ENCODE measurements at places on chromosomes 4 and X.

DNA sequence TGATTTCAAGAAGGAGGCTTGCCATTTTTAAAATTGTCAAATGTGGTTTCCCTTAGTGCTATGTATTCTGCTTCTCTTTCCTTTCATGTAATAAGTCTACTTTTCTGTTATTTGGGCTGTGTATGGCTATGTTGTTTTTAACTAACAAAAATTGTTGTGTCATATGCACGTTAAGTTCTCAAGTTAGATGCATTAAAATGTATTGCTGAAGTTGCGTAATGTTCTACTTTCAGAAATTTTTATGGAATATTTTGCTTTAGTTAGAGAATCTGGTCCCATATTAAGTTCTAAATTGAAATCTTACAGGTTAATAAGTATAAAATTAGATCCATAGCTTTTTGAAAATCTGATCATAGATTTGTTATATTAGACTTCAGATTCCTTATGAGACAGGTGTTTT, 133.2 kb downstream of the TLL1 start:
- no peak for DNase-seq

DNA sequence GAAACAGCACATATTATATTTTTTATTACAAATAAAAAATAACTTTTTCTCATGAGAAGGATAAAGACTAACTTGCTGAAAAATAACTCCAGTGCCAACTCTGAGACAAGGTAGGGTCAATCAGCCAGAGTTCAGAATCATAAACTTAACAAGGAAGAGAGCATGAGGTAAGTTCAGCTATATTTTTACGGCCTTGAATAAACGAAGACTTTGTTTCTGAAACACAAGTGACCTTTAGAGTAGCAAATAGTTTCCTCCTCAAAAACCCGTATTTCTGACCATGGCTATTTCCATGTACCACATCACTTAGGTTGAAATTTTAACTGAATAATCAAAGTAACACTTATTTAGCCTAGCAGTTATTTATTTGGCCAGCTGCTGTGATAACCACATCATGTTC, 45.5 kb downstream of the PRDM5 start:
- no peak for DNase-seq

GRCh38 chrX:107871136-107871535, 45.5 kb downstream of the MID2 start:
- no peak for DNase-seq

DNA sequence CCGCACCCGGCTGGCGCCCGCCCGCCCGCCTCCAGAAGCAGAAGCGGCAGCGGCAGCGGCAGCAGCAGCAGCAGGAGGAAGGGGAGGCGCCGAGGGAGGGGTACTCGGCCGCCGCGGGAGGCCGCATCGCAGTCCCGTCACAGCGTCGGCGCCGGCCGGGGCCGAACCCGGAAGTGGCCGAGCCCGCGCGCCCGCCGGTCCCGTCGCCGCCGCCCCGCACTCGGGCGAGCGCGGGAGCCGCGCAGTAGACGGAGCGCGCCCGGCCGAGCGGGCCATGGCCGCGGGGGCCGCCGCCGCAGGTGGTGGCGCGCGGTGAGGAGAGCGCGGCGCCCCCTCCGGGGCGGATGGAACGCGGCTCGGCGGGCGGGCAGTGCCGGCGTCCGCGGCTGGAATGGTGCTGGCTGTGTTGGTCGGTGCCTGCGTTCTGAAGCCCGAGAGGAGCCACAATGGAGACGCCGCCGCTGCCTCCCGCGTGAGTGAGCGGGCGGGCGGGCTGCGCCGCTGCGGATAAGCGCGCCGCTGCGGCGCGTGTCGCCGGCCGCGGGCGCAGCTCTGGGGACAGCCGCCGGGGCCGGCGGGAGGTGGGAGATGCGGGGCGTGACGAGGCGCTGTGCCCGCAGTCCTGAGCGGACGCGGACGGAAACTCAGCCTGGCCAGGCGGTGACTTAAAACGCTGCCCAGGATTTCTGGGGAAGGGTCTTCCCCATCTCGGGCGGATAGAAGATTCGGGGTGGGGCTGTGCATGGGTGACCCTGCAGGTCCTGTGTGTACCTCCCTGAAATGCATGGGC, at the start of gene KLHL2:
KLHL2 (plus strand) TSS at position 131 of the 790 bp plus-strand sequence; CDS start at position 447, 316 bp downstream.
- DNase-seq: peak; percentile 36

DNA sequence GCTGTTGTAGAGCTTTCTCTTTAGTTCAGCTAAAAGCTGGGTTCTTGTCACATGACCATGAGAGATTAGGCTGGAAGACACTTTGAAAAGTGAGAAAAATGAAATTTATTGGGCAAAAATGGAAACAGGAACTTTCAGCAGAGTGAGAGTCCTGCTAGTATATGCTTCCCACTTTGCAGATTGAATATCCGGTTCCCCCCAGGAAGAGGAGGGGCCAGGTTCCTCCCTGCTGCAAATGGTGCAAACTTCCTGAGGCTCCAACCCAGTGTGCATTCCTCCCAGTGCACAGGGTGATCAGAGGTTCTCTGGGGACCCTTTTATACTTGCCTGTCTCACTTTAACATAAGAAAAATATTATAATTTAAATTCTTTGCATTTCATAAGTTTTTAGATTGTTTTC, 119.9 kb upstream of the SPIN4 start:
- no peak for DNase-seq

DNA sequence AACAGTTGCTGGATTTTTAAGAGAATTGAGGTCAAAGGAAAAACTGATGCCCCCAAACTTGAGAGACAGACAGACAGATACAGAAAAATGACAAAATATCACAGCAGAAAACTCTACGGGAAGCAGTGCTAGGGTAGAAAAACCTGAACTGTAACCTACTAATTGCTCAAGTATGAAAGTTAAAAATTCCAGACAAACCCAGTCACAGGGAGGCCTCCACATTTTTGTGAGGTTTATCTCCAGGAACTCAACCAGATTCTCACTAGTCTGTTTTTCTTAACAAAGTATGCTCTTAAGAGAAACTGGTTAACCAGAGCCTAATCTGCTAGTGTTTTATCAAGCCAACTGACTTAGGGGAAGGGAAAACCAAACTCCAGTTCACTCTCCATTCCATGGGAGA, 19.9 kb upstream of the PPP3CA start:
- no peak for DNase-seq

DNA sequence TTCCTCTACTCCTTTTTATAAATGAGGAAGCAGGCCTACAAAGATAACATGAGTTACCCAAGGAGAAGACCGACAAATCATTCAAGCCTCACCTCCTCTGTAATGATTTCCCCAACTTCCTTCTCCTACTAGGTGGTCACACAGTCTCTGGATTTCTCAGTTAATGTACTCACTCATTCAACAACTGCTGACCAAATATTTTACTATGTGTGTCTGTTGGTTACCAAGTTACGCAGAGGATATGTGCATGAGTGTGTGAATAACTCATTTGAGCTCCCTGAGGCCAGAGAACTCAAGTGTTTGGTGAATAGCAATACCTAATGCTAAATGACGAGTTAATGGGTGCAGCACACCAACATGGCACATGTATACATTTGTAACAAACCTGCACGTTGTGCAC, 10.4 kb downstream of the CASK start:
- DNase-seq: no peak

DNA sequence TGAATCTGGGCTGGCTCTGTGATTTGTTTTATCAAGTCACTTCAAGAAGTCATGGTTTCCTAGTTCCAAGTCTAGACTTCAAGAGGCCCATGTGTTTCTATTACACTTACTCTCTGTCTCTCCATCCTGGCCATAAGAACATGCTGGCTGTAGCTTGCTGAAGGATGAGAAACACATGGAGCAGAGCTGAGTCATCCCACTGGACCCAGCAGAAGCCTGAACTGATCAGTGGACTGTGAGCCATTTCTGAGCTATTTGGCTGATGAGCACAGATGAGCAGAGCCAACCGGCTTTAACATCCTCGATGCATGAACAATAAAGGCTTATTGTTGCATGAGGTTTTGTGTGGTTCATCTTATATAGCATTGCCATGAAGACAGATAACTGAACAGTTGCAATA, 290.6 kb upstream of the BOD1L1 start:
- no peak for DNase-seq

GRCh38 chr4:126907389-126907788, 725.4 kb upstream of the INTU start:
- no peak for DNase-seq

- DNase-seq: no peak
Observed at GRCh38 chrX:1455948-1456280, 3.2 kb upstream of the ASMTL start.

DNA sequence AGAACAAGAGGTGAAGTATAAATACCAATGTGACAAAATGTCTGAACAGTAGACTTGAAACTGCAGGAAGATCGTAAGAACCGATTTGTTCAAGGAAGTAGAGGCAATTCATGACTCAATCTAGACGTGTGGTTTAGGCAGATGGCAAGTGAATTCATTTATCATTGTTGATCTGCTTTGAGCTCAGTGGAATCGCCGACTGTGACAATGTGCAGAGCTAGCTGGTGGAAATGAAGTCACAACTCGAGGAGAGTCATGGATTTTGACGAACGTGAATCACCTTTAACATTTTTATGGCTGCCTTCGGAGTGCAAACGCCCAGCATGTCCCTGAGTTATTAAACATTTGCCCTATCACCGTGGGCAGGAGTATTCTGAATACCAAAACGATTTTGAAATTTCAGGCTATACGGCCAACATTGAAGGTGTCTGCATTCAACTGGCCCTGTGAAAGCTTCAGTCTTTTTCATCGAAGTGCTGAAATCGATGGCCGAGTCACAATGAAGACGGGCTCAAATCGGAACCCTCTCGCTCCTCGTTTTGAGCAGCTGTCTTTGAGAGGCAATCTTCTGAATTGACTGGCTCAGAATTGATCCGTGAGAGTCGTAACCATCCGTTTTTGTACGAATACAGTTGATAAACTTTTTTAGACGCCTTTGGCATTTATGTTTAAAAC, 689 bp upstream of the OGT start:
- no peak for DNase-seq

DNA sequence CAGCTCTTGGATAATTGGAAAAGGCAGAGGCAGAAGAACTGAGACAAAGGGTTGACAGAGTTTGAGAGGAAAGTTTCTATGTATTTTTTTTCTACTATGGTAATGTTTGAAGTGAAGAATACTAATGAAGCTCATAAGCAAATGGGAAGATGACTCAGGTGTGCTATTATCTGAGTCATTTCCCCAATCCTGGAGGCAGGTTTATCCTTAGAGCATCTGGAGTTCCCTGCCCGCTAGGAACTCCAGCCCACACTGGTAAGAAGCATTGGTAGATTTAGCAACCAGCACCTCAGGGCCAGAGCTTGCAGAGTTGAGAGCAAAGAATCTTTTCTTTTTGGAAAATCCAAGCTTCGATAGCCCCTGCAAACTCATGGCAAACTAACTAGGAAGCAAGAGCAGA, 55.2 kb downstream of the DOCK11 start:
- DNase-seq: no peak

- no peak for DNase-seq
Observed at GRCh38 chrX:22134681-22135080, 102.6 kb downstream of the PHEX start.

DNA sequence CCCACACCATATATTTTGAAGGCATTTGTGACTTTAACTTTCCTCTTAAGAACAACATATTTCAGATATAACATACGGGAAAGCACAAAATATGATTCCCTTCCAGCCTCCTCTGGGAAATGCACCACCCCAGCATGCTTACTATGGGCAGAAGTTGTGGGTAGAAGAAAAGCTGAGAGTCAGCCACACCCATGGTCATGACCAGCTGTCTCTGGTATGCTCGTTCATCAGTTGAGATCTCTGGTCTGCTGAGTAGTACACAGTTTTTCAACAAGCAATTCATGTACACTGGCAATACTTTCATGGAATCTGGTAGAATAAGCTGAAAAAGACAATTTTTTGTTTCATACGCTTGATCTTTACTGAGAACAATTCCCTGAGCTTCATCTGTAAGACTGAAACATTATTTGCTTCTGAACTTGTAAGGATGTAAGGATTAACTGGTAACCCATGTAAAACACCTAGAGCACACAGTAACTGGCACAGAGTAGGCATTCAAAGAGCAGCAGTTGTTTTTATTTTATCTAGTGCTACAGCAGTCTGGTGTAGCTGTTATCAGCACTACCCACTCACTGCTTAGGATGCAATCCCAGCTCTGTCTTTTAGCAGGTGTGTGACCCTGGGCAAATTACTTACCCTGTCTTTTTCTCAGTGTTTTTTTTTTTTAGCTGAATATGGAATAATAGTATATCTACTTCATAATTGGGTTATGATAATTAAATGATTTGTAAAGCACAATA, 47.6 kb downstream of the METTL14 start:
- DNase-seq: no peak

GRCh38 chrX:46707274-46707965, 51.5 kb downstream of the SLC9A7 start:
- no peak for DNase-seq

GRCh38 chr4:141391771-141392170, 171.1 kb downstream of the ZNF330 start:
- DNase-seq: peak; percentile 14

- no peak for DNase-seq
Observed at GRCh38 chrX:105307762-105308161, 87.3 kb upstream of the TEX13A start.

DNA sequence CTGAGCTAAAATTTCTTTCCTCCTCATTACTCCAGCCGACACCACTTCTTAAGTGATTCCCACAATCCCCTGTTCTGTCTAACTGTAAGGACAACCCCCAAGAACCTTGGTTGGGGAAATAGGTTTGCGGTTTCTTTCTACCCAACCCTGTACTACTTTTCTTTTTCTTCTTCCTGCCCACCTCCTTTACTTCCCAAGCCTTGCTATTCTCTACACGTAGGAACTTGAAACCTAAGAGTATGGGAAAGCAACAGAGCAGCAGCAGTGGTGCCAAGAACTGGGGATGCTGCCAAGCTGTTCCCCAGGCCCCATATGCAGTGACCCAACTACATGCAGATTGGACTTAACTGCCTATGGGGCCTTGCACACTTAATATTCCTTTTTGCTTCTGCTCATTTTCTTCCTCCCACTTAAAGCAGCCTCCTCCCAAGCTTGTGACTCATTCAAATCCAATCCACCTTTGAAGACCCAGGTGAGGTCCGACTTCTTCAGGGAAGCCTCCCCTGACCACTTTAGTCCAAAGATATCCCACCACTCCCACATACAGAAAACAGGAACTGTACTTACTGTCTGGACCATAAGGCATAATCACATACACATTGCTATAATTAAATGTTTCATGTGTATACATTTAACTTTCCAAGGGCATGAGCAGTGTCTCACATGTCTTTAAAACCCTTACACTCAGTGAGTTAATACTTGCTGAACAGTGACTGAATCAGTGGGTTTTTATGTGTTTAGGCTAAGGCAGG, 1.7 kb downstream of the FAM120C start:
- DNase-seq: no peak

DNA sequence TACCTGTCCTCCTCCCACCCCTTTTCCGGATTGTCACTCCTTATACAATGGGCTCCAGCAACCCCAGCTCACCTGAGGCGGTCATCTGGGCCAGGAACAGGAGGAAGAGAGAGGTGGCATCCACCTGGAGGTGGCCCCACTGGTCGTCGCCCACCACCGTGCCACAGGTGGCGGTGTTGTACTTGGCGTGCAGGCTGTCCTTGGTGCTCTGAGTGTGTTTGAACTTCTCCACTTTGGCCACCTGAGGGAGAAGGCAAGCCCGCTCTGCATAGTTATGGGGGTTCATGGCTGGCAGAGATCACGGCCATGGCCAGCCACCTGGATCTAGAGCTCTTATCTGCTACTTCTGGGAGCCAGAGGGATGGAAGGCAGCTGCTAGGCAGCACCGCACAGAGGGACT, 32.9 kb downstream of the PHKA2 start:
- DNase-seq: no peak

Data from SHP77 treated with DMSO at 0.1 percent for 48 hours (cell line).